Activated naive CD8-positive, alpha-beta T cell treated with anti-CD3 and anti-CD28 coated beads for 36 hours (primary cell): ENCODE measurements at places on chromosomes 12 and 14. TPM values are rescaled to one million over a fixed set of nuclear protein-coding genes. Genes with fewer than 3 reads are reported as not detected.

SPX gene
- 0.42 TPM for total RNA-seq

FLRT2 gene
- total RNA-seq = not detected

CLEC6A gene
- total RNA-seq = not detected

SYNE2 gene
- 25.2 TPM for total RNA-seq

PLEKHG7 gene
- total RNA-seq = not detected

SLCO1C1 gene
- not detected for total RNA-seq

OVCH1 gene
- not detected for total RNA-seq

RAB15 gene
- 3.4 TPM for total RNA-seq

GPR135 gene
- total RNA-seq = 0.97 TPM

CCDC92 gene
- 4.8 TPM for total RNA-seq

SSPN gene
- total RNA-seq = not detected

CEBPE gene
- total RNA-seq = 0.45 TPM

PUS1 gene
- total RNA-seq = 116 TPM

LRR1 gene
- 59.9 TPM for total RNA-seq

TNS2 gene
- 2.6 TPM for total RNA-seq

TMEM229B gene
- total RNA-seq = 3.1 TPM

PPP1R3E gene
- 21.1 TPM for total RNA-seq

KLRC3 gene
- 0.64 TPM for total RNA-seq

TMEM253 gene
- not detected for total RNA-seq

DDIT3 gene
- 30.7 TPM for total RNA-seq

TESPA1 gene
- total RNA-seq = 95.9 TPM

ZC2HC1C gene
- 0.40 TPM for total RNA-seq

TGFB3 gene
- total RNA-seq = 3.8 TPM

LACRT gene
- not detected for total RNA-seq

STYK1 gene
- total RNA-seq = 0.56 TPM

BDKRB2 gene
- total RNA-seq = not detected

NOP9 gene
- total RNA-seq = 45.0 TPM

P3H3 gene
- 0.60 TPM for total RNA-seq

LBHD2 gene
- total RNA-seq = not detected

BIN2 gene
- total RNA-seq = 34.2 TPM

CHFR gene
- 47.9 TPM for total RNA-seq

GPX2 gene
- total RNA-seq = not detected

AKAP5 gene
- 1.4 TPM for total RNA-seq

ASB2 gene
- 26.4 TPM for total RNA-seq

MBIP gene
- total RNA-seq = 33.1 TPM

CLEC4C gene
- total RNA-seq = not detected

FOXA1 gene
- total RNA-seq = not detected

CCDC77 gene
- 13.8 TPM for total RNA-seq

ACOT4 gene
- total RNA-seq = 2.4 TPM

AMN gene
- 0.72 TPM for total RNA-seq

CLMN gene
- total RNA-seq = 0.91 TPM

GPR65 gene
- total RNA-seq = 17.5 TPM

NELL2 gene
- 134 TPM for total RNA-seq

KLHL33 gene
- 0.68 TPM for total RNA-seq

PTCSC3 gene
- total RNA-seq = not detected
